ENCODE measurements at places on chromosomes 16 and 17.

DNA sequence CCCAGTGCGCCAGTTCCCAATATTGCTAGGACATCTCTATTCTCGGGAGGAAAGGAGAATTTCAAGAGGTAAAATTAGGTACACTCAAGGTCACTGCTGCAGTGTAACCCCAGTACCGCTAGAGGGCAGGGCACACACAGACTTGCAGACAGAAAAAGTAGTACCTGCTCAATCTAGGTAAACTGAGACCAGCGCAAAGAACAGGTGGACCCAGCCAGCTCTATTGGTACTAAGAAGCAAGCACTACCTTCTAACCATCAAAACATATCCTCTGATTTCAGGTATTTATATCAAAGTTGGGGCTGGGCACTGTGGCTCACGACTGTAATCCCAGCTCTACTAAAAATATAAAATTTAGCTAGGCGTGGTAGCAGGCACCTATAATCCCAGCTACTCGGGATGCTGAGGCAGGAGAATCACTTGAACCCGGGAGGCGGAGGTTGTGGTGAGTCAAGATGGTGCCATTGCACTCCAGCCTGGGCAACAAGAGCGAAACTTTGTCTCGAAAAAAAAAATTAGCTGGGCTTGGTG, 3.6 kb upstream of the WDR81 start:
- DNase-seq: peak; percentile 71

GRCh38 chr16:73547552-73548403, 499.9 kb upstream of the ZFHX3 start:
- no peak for DNase-seq

DNA sequence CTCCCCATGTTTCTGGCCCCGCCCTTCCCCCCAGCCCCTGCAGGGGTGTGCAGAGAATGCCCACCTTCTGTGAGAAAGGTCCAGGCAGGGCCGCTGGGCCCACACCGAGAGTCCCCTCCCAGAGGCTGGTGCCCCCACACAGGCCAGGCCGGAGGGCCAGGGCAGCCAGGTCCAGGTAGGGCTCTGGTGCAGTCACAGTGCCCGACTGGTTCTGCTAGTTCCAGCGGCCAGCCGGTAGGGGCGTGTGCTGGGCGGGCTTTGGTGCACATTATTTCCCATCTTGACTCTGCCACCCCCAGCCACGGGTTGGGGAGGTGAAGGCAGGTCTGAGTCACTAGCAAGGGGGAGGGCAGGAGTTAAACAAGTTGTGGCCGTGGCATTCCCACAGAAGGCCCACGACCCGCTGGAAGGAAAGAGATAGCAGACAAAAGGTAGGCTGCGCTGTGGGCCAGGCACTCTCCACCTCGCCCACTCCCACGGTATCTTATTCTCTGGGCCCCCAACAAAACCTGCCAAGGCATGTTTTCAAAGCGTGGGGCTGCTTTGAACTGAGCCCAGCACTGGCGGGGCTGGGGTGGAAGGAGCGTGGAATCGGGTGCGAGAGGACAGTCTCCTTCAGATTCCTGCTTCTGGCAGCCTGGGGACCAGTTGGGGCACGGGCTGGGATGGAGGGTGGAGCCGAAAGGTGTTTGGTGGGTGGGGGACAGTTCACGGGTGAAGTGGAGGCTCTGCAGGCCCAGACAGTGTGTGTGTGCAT, 1.9 kb downstream of the EPN3 start:
- DNase-seq: peak; percentile 55

- DNase-seq: no peak
Measured at GRCh38 chr17:65487161-65487560, 74.3 kb downstream of the AXIN2 start.

DNA sequence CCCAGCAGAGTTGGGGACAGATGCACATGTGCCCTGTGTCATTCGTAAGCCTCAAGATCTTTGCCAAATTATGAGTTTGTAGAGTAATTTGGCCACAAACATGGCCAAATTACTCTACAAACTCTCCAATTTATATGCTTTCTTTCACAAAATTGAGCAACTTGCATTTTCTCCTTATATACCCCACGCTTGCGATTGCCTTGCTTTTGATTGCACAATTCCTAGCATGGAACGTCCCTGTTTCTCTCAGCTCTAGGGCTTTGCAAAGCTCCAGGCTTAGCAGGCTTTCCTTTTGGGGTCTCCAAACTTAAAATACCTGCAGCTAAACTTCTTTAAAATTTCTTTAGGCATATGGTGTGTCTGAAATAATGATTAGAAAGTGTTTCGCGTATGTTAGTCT, 28.5 kb upstream of the MAF start:
- no peak for DNase-seq

DNA sequence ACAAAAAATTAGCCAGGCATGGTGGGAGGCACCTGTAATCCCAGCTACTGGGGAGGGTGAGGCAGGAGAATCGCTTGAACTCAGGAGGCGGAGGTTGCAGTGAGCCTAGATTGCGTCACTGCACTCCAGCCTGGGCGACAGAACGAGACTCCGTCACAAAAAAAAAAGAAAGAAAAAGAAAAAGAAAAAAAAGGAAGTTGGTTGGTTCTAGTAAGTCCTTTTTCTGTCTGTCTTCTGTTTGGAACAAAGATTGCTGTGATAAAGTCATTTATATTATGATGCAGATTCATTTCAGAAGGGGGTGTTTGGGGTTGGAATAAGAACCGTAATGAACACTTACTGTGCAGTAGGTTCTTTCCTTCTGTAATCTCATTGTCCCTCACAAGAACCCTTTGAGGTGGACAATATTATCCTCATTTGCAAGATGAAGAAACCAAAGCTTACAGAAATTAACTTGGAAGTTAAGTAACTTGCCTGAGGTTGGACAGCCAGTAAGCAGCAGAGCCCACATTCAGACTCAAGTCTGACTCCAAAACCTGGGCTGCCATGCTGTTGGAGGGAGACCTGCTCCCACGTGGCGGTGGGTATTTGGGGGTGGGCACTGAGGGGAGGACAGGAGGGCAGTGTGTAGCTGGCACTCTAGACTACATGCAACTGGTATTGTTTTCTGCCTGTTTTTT, 10.3 kb downstream of the MINK1 start:
- DNase-seq: no peak

- DNase-seq: no peak
Measured at GRCh38 chr16:12637002-12637401, 166.7 kb downstream of the CPPED1 start.

- no peak for DNase-seq
Measured at GRCh38 chr17:61285526-61286320, 113.9 kb upstream of the TBX2 start.

DNA sequence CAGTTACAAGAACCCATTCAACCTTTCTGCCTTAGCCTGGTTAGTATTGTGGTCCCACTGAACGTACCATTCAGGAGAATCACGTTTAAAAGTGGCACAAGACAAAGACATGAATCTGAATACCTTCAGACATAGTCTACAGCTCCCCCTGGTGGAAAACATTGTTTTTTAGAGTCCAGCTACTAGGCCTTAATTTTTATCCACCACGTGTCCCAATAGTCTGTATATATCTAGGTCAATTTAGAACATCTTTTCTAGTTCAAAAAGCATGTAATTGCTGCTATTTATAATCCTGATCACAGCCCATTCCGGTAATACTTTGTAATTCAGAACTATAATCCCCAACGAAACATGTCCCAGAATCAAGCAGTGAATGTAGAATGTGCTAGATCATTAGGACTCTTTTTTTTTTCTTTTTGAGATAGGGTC, 13.7 kb upstream of the GUCY2D start:
- DNase-seq: peak; percentile 91

DNA sequence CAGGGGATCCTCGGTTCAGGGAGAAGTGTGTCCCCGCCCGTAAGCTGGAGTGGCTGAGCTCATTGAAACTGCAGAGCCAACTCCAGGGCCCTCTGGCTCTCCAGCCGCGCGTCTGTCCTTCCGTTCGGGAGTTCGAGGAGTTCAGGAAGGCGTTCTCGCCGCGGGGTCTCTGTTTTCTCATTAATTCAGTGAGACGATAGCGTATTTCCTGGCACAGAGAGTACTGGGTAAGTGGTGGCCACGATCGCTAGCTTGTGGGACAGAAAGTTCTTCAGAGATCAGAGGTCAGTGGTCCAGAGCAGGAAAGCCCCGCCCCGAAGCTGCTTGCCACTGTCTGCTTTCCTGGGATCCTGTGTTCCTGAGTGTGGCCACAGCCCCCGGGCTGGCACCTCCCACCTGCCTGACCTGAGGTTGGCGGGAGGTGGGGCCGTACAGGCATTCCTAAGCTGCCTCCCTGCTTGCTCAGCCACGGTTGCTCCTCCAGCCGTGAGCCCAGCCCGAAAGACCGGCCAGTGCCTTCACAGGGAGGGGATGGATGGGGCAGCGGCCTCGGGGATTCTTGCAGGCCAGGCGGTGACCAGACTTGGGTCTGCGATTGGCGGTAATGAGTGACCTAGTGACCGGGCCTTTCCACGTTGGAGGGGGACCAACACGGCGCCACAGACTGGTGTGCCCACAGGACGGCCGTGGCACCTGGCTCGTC, 8.9 kb downstream of the BAIAP2 start:
- no peak for DNase-seq

DNA sequence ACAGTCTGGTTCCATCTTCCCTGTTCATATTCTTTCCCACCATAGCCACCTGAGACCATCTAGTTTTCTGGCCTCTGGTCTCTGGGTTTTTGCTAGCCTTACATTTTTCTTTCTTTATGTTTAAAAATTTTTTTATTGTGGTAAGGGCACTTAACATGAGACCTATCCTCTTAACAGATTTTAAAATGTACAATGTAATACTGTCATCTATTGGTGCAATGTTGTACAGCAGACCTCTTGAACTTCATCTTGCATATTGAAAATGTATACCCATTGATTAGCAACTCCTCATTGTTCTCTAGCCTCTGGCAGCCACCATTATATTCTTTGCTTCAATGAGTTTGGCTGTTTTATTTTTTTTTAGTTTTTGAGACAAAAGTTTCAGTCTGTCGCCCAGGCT, 39.2 kb downstream of the ITGAM start:
- DNase-seq: no peak

DNA sequence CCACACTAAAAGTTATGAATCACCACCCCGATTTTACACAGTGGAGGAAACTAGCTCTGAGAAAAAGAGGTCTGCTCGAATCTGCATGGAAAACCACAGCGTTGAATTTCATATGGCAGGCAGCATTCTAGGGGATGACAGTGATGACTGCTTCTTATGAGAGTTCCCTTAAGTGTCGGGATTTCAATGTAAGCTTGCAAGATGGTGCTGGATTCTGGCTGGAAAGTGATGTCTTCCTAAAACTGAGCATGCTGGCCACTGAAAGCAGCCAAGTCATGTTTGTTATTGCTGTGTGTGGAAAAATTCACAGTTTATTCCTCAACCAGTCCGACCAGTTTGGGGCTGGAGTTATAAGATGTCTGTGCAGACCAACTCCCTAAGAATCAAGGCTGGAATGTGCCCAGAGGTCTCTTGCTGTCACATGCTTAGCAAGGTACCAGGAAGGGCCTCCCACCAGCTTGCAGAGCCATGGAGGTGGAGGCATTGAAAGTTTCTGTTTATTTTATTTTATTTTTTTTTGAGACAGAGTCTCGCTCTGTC, 37.2 kb upstream of the GAN start:
- no peak for DNase-seq

Measured in erythroblast (primary cell).